ENCODE measurements at places on chromosomes 12 and 14.

DNA sequence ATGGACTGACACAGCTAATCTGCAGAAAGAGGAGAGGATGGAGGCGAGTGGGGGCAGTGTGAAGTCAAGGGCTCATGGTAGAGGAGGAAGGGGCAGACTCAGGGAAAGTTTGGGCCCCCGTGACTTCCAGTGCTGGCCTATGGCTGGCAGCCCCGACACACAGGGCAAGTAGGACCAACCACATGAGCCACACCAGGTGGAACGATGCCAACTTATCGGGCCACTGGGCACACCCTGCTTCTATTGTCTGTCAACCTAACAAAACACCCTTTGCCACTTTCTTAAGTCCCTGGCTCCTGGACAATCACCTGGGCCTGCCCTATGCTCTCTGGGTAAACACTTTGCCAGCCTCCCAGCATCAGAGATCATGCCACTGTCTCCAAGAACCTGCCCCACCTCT is 65.2 kb upstream of the PSMC1 start:
- H3K27me3 ChIP-seq: no peaks in the 10 kb centered on the region
- no peaks in the 10 kb centered on the region for H3K36me3 ChIP-seq
- H3K4me3 ChIP-seq: no peak overlapping the region
- H3K27ac ChIP-seq: no peak overlapping the region
- no peaks in the 10 kb centered on the region for H3K4me1 ChIP-seq

- H3K27ac ChIP-seq: no peak overlapping the region
- H3K4me3 ChIP-seq: no peak overlapping the region
- no peaks in the 10 kb centered on the region for H3K4me1 ChIP-seq
- peaks cover 4% of the 10 kb centered on the region for H3K36me3 ChIP-seq
These were observed 37.2 kb downstream of the DDX51 start for GRCh38 chr12:132106921-132107320.

DNA sequence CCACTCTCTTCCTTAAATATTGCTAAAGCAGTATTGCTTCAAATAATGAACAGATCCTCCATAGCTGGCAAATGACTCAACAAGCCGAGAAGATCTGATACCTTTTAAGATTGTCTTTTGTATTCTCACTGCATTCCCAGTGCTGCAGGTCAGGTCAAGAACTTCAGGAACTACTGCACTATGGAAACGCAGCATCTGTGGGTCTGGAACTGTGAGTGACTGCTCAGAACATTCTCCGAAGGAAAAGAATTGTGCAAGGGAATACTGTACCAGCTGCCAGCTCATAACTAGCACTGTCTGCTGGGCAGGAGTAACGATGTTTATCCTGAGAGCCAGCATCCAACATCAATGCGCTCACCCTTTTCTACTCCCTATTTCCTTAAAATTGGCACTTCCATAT is 348.0 kb upstream of the SOX5 start:
- H3K36me3 ChIP-seq: no peaks in the 10 kb centered on the region
- no peak for DNase-seq
- H3K27me3 ChIP-seq: no peaks in the 10 kb centered on the region
- no peaks in the 10 kb centered on the region for H3K4me1 ChIP-seq

GRCh38 chr14:96225745-96226151 is 21.1 kb downstream of the BDKRB2 start:
- H3K4me1 ChIP-seq: no peaks in the 10 kb centered on the region
- H3K27me3 ChIP-seq: no peaks in the 10 kb centered on the region
- DNase-seq: no peak
- no peaks in the 10 kb centered on the region for H3K36me3 ChIP-seq
- no peak overlapping the region for H3K27ac ChIP-seq
- H3K4me3 ChIP-seq: no peak overlapping the region

DNA sequence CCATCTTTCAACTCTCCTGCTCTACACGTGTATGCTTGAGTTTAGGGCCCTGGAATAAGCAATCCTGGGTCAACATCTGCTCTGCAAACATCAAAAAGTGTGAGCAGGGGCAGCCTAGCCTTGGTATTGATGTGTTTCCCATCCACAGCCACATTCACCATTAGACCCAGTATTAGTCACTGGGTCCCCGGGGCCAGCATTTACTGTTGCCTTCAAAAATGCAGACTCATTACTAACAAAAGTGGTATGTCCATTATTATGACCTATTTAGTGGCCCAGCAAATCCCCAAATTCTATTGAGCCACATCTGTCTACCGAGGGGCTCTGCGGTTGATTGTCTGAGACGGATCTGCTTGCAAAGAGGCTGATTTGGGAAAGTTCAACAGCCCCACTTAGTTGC is 661.8 kb downstream of the DIO2 start:
- no peak for DNase-seq
- H3K36me3 ChIP-seq: no peaks in the 10 kb centered on the region
- no peak overlapping the region for H3K4me3 ChIP-seq
- no peak overlapping the region for H3K27ac ChIP-seq
- no peaks in the 10 kb centered on the region for H3K4me1 ChIP-seq
